ENCODE measurements at places on chromosomes 2 and 18.

DNA sequence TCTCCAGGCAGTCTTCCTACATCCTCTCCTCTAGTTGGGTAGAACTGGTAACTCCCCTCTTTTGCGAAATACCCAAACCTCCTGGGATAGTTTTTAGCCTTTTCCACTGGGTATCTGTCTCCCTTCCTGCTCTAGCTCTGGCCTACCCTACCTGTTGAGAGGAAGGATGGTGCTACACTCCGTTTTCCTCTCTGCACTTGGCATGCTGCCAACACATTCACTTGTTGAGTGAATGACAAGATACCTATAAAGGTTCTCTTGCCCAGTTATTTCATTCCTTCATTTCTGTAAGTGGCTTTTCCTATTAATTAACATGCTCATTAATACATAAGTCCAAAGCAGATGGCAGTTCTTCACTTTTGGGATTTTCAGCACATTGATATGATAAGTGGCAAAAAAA, 293.8 kb downstream of the CNTNAP5 start:
- no peak for DNase-seq

GRCh38 chr2:74676331-74676730, 22.3 kb downstream of the SEMA4F start:
- no peak for DNase-seq

- DNase-seq: no peak
These were observed 12.1 kb downstream of the ADAM17 start for GRCh38 chr2:9543557-9543956.

- no peak for DNase-seq
These were observed 28.4 kb upstream of the DTNB start for GRCh38 chr2:25701801-25702200.

GRCh38 chr2:120250640-120251039, 2.0 kb upstream of the RALB start:
- no peak for DNase-seq

DNA sequence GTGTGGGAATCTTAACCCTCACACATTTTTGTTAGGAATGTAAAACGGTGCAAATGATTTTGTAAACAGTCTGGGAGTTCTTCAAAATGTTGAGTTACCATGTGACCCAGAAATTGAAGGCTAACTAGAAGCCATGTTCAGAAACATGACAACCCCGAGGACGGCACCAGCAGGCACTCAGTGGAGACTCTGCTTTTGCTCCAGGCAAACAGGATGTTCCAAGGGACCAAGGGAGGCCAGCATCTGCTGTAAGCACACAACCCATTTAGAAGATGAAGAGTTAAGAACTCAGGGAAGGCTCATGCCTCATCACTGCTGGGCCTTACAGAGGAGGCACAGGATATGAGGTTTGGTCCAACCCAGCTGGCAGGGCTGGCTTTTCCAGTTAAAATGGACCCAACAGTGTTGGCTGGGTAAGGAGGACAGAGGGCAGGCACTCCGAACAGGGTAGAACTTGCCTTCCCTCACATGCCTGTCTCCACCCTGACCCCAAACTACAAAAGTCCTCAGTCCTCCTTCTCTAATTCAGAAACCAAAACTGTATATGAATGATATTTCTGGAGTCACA, 23.6 kb downstream of the PARD6G start:
- DNase-seq: no peak

- no peak for DNase-seq
These were observed 211.6 kb downstream of the TRIB2 start for GRCh38 chr2:12928197-12928774.
